Anterior cingulate cortex (tissue), 58 donors: ENCODE measurements at places on chromosomes 13 and 19.

- no peak for DNase-seq
Observed at GRCh38 chr13:113981611-113982295, 7.9 kb upstream of the C13orf46 start.

DNA sequence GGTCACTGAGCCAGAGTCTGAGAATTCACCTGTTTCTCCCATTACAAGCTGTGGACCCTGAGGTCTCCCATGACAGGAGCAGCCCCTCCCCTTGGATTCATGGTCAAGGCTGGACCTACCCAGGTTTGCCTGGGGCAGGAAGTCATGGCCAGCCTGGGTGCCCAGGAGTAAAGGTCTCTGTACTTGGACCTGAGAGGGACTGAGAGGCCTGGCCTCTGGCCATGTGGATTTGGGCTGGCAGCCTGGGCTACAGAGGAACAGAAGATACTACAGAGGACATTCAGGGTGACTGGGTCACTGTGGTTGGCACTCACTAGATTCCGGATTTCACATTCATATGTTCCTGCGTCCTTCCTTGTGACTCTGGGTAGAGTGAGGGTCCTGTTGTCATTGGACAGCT, 31.5 kb upstream of the CEACAM8 start:
- no peak for DNase-seq

- DNase-seq = no peak
Observed at GRCh38 chr13:102917019-102917418, 71.2 kb downstream of the ERCC5 start.

GRCh38 chr19:16829010-16829821, at the start of gene SIN3B:
TSS of gene SIN3B (plus strand) at chr19:16829398. CDS start at chr19:16829421, 23 bp downstream.
- DNase-seq = peak; percentile 77

- DNase-seq = no peak
Observed at GRCh38 chr19:2060884-2061494, 9.9 kb upstream of the MKNK2 start.

DNA sequence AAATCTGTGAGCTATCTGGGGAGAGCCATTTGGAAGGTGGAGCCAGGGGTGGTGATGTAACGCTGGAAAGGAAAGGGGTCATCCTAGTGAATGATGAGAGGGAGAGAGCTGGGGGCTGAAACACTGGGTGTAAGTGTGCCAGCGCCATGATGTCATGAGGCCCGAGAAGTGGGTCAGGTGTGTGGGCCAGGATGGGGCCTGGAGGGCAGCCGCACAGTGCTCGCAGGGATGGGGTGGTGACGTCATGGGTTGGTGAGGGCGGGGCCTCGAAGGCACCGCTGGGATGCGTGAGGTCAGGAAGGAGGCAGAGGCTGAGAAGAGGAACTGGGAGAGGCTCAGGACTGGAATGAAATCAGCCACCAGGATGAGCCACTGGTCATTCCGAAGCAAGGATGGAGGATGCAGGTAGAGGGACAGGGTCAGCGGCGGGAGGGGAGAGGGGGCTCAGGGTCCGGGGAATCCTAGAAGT, 4.4 kb downstream of the CCDC61 start:
- peak; percentile 10 for DNase-seq

DNA sequence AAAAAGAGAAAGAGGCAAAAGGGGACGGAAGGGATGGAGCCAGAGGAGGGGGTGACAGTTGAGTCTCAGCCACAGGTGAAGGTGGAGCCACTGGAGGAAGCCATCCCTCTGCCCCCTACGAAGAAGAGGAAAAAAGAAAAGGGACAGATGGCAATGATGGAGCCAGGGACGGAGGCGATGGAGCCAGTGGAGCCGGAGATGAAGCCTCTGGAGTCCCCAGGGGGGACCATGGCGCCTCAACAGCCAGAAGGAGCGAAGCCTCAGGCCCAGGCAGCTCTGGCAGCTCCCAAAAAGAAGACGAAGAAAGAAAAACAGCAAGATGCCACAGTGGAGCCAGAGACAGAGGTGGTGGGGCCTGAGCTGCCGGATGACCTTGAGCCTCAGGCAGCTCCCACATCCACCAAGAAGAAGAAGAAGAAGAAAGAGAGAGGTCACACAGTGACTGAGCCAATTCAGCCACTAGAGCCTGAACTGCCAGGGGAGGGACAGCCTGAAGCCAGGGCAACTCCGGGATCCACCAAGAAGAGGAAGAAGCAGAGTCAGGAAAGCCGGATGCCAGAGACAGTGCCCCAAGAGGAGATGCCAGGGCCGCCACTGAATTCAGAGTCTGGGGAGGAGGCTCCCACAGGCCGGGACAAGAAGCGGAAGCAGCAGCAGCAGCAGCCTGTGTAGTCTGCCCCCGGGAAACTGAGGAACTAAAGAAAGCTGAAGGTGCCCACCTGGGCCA, 2.5 kb downstream of the POLR1G start:
- DNase-seq = no peak

GRCh38 chr19:13042443-13043130, 47.3 kb downstream of the NFIX start:
- DNase-seq = no peak

DNA sequence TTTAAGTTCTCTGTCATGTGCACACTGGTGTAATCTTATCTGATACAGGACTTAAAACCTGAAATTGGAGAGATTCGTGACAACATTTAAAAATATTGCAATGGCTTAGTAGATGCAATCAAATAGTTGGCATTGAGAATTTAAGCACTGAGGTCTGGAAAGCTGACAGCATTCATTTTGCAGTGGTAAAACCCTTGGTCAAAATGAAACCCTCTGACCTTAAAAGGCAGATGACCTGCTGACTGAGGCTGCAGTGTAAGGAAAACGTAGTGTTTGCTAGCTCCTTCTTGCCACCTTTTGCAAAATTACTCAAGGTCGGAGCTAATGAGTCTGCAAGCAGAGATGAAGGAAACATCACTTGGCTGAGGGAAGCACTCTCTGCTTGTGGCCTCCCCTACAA, 150.6 kb downstream of the KCTD12 start:
- DNase-seq = no peak

- DNase-seq = no peak
Observed at GRCh38 chr13:85367887-85368286, 431.3 kb downstream of the SLITRK6 start.

DNA sequence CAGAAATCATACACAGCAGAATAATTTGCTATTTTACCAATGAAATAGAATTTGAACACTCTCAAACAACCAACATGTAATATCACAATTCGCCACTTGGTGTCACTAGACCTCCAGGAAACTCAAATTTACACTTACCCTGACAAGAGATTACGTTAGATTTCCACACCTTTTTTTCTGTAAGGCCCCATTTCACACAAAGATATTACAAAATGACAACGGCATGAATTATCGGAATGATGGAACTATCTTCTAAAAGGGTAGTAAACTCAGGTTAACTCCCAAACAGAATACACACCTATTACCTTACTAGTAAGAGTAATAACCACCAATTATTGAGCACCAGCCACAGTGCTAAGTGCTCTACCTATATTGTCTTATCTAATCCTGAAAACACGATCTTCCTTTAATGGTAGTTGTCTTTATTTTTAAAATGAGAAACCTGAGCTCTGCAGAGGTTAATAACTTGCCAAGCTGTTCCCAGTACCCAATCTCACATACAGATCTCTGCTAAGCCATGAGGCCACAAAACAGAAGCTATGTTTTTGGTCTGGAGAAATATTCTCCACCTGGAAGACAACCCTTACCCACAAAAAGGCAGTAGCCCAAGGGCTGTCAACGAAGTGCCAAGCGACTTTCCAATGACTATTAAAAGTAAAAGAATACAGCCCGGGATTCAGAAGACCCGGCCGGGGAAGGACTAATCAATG, 152.4 kb downstream of the DCLK1 start:
- no peak for DNase-seq

DNA sequence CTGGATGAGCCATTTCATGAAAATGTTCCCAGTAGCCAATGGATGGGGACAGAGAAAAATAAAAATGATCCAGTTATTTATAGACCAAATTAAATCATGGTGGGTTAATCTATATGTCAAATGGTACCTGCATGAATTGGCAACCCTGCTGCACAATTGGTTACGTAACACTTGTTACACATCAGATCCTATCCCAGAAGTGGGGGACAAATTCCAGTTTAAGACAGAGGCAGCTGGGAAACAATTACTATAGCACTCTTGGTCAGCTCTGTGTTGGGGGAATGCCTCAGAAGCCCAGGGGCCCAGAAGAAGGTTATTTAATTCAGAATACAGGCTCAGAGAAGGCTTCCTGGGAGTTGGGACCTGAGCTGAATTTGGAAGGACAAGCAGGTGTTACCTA, 81.1 kb upstream of the FLT1 start:
- no peak for DNase-seq

DNA sequence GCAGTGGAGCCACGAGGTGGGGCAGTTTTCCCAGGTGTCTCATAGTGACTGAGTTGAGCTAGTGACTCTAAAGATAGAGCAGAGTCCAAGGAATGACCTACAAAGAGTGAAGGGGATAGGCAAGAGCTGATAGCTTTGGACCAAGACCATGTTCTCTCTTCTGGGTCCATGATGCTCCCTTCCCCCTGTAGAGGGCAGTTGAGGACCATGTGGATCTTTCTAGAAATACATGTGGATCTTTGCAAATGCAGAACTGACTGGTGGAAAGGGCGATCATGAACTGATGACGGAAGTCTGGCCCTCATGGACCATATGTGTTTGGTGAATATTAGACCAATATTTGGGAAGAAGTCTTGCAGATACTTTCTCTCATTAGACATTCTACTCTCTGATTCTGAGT, 6.9 kb downstream of the PSG1 start:
- DNase-seq = no peak

- DNase-seq = no peak
Observed at GRCh38 chr19:15550929-15551292, 42.6 kb downstream of the CYP4F22 start.

DNA sequence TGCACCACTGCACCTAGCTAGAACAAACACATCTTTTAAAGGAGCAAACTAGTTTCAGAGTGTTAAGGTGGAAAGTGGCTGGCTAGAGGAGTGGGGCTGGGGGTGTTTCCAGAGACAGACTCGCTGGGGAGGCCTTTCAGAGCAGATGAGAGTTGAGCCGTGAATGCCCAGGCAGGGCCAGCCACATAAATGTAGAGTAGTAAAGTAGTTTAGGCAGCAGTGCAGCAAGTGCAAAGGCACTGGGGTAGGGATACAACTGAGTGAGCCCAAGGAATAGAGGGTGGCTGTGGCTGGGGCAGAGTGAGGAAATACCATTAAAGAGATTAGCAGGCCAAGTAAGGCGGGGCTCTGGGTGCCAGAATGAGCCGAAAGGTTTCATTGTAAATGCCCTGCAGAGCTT, 72.0 kb downstream of the ALOX5AP start:
- no peak for DNase-seq

DNA sequence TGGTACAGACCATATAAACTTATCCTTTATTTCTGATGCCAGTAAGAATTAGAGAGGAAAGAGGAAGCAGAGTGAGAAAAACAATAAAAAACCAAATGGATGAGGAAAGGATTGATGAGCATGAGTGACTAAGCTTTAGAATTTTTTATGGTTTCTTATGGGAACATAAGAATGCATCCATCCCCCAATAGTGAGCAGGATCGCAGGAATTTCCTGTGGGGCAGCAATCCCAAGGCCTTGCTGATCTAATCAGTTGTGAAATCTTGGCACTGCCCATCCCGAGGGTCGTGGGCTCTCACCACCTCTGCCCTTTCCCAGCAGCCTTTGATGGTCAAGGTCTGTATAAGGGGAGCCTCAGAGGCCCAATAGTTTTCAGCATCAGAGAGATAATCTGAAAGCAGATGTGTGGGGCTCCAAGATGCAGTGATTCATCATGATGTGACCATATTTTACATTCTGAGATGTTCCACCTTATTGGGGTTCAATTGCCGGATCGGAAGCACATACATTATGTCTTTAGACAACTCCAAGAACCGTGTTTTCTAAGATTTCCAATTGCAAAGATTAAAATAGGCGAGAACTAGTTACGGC, 222.1 kb downstream of the DNAJC15 start:
- no peak for DNase-seq

DNA sequence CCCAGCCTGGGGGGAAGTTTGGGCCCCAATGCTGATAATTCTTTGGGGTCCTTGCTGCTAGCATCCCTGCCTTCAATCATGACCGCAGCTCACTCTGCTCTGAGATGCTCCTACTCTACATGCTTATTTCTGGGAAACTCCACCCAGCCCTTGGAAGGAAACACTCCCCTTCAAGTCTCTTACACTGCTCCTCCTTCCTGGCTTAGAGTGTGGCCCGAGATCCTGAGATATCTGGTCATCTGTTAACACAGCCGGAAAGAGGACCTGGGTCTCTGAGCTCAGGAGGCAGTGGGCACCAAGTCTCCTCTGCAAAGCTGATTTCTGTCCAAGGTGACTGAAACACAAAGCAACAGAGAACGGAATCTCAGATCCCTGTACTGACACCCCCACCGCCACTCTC, 33.0 kb downstream of the CYP4F2 start:
- no peak for DNase-seq

DNA sequence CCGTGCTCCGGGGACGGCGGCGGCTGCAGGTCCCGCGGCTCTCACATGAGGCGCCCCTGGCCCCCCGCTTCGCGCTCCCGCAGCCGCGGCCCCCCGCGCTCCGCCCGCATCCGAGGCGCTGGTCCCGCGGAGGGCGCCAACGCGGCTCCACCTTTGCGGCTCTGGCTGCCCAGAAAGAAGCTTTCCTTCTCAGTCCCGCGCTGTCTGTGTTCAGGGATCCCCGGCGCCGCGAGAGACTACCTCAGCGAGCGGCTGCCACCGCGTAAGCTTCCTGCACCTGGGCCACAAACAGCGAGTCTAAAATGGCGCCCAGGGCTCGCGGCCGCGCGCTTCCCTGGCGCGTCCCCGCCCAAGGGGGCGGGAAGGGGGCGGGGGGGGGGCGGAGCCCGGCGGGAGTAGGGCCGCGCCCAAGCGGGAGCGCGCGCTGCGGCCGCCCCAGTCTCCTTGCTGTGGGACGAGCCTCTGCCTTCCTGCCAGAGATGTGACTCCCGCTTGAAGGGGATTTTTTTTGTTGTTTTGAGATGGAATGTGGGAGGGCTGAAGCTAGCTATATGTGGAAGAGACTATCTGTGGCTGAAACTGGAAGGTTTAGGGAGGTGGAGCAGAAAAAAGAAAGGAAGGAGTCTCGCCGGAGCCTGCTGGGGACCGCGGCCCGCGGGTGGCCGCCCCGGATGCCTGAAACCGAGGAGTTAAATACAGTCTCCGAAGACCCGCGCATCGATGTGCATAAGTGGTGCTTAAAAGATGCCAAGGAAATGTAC, at the start of gene FBXL3:
FBXL3 (minus strand) TSS at position 299 of the 761 bp plus-strand sequence. CDS start 5,299 bp downstream, outside the sequence.
- peak; percentile 84 for DNase-seq

DNA sequence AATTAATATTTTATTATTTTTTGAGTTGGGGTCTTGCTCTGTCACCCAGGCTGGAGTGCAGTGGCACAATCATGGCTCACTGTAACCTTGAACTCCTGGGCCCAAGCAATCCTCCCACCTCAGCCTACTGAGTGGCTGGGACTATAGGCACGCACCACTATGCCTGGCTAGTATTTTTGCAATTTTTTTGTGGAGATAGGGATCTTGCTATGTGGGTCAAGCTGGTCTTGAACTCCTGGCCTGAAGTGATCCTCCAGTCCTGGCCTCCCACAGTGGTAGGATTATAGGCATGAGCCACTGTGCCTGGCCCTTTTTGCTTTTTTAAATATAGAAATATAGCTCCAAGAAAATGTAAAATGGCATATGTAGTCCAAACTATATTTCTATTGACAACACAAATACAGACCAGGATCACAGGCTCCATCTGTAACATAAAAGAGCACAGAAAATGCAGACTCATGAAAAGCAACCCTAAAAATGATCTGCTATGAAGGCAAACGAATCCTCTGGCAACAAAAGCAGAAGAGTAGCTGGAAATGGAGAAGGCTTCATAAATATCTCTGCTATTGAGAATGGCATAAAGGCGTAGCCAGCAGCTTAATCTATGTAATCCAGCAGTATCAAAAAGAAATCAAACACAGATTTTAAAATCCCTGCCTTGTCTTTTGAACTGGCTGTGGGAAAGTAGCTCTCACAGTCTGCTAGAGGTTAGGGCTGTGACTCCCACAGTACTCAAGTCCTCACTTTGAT, 200.6 kb downstream of the LHFPL6 start:
- DNase-seq = no peak
